Posterior cingulate gyrus (tissue), 11 donors: ENCODE measurements at places on chromosomes 4 and X.

DNA sequence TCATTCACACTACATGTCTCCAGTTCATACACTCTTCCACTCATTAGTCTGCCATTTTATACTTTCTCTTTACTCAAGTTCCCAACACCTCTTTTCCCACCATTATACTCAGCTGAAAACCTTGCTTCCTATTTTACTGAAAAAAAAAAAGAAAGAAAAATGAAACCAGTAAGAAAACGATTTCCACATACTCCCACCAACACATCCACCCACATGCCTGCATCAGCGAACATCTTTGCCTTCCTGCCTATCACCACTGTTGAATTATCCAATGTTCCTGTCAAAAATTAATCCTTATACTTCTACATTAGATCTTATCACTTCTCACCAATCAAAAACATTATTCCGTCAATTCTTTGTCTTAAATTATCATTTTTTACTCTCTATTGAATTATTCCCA is 188.1 kb upstream of the FAM241A start:
- DNase-seq = no peak

GRCh38 chr4:122783301-122784215 is 43.1 kb upstream of the FGF2 start:
- DNase-seq = peak; percentile 11

DNA sequence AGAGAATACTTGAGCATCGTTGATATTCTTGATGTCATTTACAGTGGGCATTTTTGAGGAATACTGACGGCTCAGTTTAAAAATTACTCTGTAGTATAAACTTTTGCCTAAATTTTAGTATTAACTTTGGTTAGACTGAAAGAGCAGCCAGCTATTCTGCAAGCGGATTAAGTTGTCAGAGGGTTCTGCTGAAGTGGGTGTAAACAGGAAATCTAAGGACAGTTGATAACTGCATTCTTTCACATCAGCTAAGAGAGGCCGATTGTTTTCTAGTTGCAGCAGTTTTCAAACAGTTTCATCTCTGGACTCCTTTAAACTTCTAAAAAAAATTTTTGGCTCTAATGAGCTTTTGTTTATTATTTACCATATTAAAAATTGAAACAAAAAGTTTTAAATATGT is 149.6 kb downstream of the RAPGEF2 start:
- DNase-seq = no peak

DNA sequence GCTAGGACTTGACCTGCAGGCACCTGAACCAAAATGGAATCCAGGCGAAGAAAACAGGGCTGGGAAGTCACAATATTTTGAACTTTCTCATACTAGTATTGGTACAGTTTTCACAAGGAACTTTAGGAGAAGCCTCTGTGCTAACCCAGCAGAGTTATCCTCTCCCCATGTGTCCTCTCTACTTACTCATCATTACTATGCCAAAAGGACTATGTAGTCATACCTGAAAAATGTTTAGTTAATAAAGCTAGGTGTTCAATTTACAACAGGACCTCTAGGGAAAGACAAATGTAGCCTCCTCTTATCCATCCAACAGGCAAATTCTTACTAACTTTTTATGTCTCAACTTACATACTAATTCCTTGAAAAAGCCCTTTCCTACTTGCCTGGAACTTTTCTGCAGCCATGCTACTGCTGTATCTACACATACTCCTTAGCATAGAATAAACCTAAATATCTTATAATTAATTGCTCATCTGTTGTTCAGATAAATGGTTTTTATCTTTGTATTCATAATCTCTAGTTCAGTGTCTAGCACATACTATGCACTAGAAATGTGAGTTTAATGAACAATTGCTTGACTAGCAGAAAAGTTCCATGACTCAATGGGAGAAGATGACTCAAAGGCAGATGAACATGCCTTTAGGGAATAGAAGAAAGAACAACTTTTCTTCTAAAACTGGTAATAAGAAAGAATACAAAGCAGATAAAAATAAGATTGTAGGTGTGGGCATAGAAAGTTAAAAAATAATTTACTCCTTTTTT is 215.5 kb upstream of the VEGFC start:
- no peak for DNase-seq

DNA sequence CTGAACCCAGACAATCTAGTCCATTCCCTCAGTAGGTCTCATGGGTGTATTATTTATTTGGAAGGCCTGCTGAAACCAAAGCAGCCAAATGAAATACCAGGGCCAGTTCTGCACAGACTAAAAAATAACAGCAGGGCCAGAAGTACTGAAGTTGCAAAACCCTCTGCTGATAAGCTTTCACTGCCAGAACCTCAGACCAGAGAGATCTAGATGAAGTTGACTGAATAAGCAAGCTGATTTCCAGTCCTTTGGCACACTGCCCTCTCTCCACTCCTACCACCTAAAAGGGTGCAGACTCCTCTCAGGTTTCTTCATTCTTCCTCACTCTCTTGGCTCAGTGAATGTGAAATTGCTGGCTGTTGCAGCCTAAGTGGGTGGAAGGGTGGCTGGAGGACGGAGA is 276.7 kb upstream of the KLF3 start:
- DNase-seq = no peak

DNA sequence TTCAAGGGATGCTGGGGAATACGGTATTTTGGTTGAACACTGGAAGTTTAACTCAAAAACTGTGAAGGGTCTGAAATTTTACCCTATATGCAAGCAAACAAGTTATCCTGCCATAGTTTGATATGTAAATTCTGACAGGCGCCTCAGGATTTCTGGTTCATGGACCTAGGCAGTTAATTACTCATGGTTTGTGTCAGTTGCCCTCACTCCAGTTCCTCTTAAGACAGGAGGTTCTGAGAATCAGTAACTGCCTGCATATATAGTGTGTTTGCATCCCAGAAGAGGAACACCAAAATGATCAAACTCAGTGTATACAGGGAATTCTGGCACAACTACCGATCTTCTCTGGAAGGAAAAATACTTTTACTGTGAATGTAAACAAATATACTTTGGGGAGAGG is 360.4 kb upstream of the NWD2 start:
- DNase-seq = no peak
